Sigmoid colon (tissue), 7 donors: ENCODE measurements at places on chromosomes 5 and 9. TPM values are rescaled to one million over a fixed set of nuclear protein-coding genes. Genes with fewer than 3 reads are reported as not detected.

DNA sequence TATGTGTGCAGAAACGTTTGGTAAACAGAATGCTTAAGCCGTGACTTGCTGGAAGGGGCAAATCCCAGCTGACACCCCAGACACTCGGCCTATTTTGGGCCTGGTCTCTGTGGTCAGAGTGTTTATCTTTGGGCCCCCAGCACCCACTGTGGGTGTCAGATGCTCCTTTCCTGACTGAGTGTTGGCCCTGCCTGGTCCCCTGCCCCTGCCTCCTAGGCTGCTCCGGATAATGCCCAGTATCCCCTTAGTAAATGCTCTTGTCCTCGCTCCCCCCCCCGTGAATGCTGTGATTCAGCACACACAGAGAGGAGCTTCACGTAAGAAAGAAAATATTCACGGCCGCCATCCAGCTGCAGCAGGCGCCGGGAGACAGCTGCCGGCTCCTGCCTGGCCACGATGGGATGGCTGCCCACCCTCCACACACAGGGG lies 11.3 kb upstream of the ANGPTL2 start:
- DNase-seq: peak; percentile 91

GRCh38 chr9:110015759-110016158 lies 192.2 kb downstream of the C9orf152 start:
- DNase-seq: no peak

GRCh38 chr5:131163276-131164119 lies 1.6 kb downstream of the HINT1 start:
- DNase-seq: no peak

- peak; percentile 88 for DNase-seq
Observed at GRCh38 chr5:112159435-112159834, 259.6 kb downstream of the EPB41L4A start.

MPDZ gene
- 62.9 TPM for total RNA-seq

GRCh38 chr9:76302543-76302942 lies 91.7 kb downstream of the RFK start:
- no peak for DNase-seq

DNA sequence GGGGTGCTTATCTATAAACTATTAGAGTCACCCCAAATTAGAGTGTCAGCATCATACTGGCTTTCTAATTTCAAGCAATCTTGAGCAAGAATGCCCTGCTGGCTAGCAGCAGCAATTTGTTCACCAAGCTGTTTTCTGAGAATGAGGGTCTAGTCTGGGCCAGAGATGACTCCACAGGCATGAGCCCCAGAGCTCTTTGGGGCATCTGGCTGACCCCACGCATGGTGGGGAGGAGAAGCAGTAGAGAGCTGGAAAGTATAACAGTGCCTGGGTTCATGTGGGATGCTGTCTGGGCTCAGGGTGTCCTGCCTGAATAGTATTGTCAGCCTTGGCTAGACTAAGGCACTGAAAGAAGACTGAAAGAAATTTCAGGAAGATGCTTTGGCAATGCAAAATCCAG lies 64.9 kb downstream of the C6 start:
- no peak for DNase-seq

C9orf43 gene
- 0.55 TPM for total RNA-seq

- no peak for DNase-seq
Observed at GRCh38 chr9:123116036-123116435, 82.6 kb downstream of the GPR21 start.

GRCh38 chr5:122951658-122952057 lies 84.9 kb downstream of the PPIC start:
- DNase-seq: no peak

TMEM252 gene
- total RNA-seq: not detected

STK32A gene
- total RNA-seq: 4.7 TPM

DNA sequence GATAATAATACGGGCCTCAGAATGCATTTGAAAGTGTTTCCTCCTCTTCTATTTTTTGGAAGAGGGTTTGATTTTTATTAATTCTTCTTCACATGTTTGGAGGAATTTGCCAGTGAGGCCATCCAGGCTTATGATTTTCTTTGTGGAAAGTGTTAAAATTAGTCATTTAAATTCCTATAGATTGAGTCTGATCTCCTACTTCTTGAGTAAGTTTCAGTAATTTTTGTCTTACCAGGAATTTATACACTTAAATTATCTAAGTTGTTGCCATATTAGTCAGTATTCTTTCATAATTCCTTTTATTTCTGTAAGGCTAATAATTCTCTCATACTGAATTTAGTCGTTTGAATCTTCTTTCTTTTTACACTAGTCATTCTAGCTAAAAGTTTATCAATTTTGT lies 25.2 kb upstream of the HAPLN1 start:
- no peak for DNase-seq

- no peak for DNase-seq
Observed at GRCh38 chr5:76041863-76042262, 41.3 kb upstream of the SV2C start.

DNA sequence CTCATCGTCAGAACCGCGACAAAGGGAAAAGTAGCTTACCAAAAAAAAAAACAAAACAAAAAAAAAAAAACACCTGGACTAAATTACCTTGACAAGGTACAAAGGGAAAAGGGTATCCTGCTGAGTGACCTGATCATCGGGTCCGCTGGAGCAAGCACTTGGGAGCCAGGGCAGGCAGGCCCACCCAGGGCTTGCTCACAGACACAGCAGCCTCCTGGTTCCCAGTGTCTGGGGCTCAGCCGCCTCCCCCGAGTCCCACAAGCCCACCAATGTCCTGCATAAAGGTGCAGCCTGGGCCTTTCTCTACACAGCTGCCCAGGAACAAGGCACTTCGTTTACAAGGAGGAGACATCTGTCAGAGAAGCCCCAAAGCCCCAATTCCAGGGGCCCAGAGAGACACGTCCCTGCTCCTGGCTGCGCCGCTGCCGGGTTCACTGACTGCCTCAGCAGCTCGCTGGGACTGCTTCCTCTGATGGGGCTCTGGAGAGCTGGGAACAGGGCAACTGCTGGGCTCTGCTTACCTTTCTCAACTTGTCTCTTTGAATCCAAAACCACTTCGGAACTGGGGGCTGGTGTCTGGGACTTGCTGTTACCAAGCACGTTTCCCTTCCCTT lies 63.4 kb downstream of the GOLM1 start:
- no peak for DNase-seq

- no peak for DNase-seq
Observed at GRCh38 chr9:128203707-128204551, 750 bp downstream of the DNM1 start.

GRCh38 chr9:121210536-121210935 lies 8.9 kb upstream of the RAB14 start:
- no peak for DNase-seq
